CD4-positive, alpha-beta T cell treated with Interleukin-15 for 4 hours (primary cell): ENCODE measurements at places on chromosomes 13 and 19.

- peak; percentile 38 for DNase-seq
Observed at GRCh38 chr19:38952395-38953165, 21.8 kb downstream of the MRPS12 start.

DNA sequence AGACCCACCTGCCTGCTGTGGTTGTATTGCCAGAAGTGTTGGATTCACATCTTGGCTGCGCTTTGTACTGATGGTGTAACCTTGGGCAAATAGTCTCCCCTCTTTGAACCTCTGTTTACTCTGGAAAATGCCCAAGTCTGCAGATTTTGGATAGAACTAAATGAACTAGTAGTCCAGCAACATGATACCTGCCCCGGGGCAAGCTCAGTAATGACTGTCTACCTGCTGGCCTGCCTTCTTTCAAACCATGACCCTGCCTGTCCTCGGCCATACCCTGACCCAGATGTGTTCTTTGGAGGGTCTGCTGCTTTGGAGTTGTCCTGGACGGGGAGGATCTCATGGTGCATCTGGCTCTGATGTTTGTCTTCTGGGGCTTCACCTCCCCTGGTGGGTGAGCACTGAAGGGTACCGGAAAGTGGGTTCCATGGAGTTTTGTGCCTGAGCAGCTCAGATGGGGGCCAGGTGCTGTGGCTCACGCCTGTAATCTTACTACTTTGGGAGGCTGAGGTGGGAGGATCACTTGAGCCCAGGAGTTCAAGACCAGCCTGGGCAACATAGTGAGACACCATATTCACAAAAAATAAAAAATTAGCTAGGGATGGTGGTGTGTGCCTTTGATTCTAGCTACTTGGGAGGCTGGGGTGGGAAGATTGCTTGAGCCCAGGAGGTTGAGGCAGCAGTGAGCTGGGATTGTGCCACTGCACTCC lies 59.5 kb downstream of the TNFRSF19 start:
- no peak for DNase-seq

DNA sequence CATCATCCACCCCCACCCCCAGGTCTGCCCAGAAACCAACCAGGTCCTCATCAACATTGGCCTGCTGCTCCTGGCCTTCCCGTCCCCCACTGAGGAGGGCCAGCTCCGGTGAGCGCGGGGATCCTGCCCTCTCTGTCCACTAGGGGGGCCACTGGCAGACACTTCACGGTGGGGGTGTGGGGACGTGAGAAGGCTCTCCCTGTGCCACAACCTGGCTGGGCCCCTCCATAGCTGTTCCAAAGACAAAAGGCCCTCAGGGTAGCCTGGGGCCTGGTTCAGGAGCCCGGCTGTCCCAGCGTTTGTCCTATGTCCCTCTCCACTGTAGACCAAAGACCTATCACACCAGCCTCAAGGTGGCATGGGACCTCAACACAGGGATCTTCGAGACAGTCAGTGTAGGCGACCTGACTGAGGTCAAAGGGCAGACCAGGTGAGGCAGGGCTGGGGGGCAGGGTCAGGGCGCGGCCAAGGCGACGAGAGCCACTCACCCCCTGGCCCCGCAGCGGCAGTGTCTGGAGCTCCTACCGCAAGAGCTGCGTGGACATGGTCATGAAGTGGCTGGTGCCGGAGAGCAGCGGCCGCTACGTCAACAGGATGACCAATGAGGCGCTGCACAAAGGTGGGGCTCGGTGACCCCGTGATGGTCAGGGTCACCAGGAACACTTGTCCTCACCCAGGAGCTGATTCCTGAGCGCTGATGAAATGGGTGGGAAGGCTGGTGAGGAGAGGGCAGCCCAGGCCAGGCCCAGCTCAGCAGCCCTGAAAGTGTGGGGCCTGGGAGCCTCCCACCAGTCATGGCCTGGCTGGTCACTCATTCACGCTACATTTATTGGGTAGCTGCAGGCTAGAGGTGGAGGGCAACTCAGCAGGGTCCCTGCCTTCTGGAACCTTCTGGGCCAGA lies 7.9 kb downstream of the DCAF15 start:
- DNase-seq = no peak

GRCh38 chr13:96503481-96503880 lies 413.6 kb downstream of the HS6ST3 start:
- DNase-seq = no peak

DNA sequence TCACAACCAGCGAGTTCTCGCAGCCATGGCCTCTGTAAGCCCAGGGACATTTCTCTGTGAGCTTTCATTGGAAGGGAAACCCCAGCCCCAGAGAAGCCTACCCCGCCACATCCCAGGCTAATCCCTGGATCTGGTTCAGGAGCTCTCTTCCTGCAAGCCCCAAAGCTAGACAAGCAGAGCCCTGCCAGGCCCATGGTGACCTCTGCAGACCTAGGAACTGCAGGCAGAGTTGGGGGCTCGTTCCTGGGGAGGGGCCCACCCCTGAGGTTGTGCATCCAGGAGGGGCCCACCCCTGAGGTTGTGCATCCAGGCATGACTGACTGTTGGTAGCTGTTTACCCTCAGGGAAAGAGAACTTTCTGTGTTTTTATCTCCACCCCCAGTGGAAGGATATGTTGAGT lies 21.7 kb downstream of the KCTD15 start:
- no peak for DNase-seq
